SJSA1 (cell line): ENCODE measurements at places on chromosomes 13 and 19. TPM values are rescaled to one million over a fixed set of nuclear protein-coding genes. Genes with fewer than 3 reads are reported as not detected.

Gene P2RY11
- total RNA-seq, result 1.9 and 2.2 TPM in 2 replicates

Gene PEG3
- not detected in 2 replicates for total RNA-seq

Gene KIR2DL4
- not detected in 2 replicates for total RNA-seq

DNA sequence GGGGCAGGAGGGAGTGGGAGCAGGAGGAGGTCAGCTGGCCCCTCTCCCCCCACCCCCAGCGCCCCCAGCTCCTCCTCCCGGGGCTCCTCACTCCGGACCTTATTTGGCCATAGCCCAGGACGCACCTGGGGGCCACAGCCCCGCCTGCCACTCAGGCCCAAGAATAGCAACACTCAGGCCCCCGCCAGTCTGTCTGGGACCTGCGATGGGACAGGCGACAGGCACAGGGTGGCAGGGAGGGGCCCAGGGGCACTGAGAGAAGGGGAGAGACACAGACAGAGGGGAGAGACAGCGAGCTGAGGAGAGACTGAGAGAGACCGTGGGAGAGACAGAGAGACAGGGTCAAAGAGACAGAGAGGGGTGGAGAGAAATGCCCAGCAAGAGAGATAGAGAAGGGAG, 10.2 kb downstream of the JOSD2 start:
- no peak overlapping the region for H3K27ac ChIP-seq
- H3K36me3 ChIP-seq, result no peaks in the 10 kb centered on the region
- H3K4me3 ChIP-seq, result no peak overlapping the region
- DNase-seq, result no peak
- H3K4me1 ChIP-seq, result no peaks in the 10 kb centered on the region
- no peaks in the 10 kb centered on the region; the same call in 1 of the 2 replicates for H3K27me3 ChIP-seq

DNA sequence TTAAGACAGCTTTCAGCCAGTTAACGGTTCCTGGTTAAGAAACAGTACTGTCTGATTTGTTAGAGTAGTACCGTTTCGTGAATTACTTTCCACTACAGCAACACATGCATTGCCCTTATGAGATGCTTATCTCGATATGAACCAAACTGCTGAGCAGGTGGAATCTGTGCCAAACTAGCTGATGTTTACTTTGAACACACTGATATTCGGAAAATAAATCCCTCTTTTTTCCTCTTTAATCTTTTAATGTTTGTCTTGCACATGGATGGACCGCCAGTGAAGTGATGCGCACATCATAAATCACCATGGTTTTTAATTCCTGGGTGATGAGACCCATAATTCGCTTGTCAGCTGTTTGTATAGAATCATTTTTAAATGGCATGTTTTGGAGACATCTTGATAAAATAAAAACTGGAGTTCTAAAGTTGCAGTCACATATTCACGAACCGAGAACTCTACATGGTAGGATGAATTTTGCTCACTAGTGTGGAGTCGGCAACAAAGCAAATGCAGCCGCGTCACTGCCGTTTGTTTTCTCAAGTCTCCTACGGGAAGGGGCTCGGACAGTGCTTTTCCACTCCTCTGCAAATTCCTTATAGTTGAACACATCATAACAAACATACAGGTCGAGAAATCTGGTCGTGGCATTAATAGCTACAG, 1.1 kb downstream of the GJA3 start:
- peaks cover 39% of the 10 kb centered on the region for H3K27me3 ChIP-seq
- DNase-seq, result peak; percentile 27

- no peak for DNase-seq
- no peak overlapping the region for H3K27ac ChIP-seq
- H3K4me1 ChIP-seq, result no peaks in the 10 kb centered on the region
- no peak overlapping the region for H3K4me3 ChIP-seq
These were observed 38.1 kb upstream of the POSTN start for GRCh38 chr13:37636701-37637100.
